Stimulated activated CD4-positive, alpha-beta T cell treated with anti-CD3 and anti-CD28 coated beads, TNF-alpha, amount 100 ng/mL, for 24 hours (primary cell): ENCODE measurements at places on chromosomes 5 and 9.
A peak's percentile ranks its signal among the peaks of the same experiment; 100 is the strongest.

GRCh38 chr9:22265038-22265437, 181.6 kb upstream of the DMRTA1 start:
- no peak for DNase-seq

DNA sequence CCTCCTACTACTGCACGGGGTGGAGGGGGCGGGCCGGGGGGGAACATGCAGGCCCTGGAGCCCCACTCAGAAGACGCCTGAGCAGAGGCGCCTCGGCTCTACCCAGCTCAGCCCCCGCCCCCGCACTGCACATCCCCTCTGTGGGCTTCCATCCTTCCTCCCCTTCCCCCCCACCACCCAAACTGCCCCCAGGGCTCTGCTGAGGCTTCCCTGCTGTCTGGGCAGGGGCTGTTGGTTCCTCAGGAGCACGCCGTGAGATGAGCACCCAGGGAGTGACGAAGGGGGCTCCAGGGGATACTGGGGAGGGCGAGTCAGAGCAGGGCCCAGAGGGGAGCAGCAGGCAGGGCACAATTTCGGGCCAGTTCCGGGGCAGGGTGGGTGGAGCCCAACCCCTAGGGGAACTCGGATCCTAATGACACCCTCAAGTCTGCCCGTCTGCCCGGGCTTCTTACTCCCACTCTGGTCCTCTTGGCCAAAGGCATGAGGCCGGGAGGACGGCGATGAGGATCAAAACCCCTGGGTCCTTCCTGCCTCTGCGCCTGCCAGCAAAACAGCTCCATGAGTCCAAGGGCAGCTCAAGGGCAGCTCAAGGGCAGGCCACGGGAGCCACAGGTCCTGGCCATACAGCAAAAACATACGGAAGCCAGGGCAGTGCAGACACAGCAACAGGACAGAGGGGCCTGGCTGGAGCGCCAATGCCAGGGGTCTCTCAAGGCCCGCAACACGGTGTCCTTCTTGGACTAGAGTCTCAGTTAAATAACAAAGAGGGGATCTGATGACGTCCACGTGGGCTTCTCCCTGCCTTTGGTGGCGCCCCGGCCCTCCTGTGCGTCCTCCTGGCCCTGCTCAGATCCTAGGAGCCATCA, 200.9 kb downstream of the AUH start:
- DNase-seq: no peak

GRCh38 chr9:2157277-2158110, 142.3 kb downstream of the SMARCA2 start:
- DNase-seq: no peak

GRCh38 chr5:101728933-101729332, 567.2 kb downstream of the SLCO4C1 start:
- DNase-seq: no peak

GRCh38 chr9:83962165-83962564, 17.9 kb downstream of the HNRNPK start:
- no peak for DNase-seq

GRCh38 chr5:173395257-173395932, 67.2 kb upstream of the STC2 start:
- DNase-seq: no peak

- no peak for DNase-seq
These were observed 1008.3 kb downstream of the DNAH5 start for GRCh38 chr5:12936221-12936620.

DNA sequence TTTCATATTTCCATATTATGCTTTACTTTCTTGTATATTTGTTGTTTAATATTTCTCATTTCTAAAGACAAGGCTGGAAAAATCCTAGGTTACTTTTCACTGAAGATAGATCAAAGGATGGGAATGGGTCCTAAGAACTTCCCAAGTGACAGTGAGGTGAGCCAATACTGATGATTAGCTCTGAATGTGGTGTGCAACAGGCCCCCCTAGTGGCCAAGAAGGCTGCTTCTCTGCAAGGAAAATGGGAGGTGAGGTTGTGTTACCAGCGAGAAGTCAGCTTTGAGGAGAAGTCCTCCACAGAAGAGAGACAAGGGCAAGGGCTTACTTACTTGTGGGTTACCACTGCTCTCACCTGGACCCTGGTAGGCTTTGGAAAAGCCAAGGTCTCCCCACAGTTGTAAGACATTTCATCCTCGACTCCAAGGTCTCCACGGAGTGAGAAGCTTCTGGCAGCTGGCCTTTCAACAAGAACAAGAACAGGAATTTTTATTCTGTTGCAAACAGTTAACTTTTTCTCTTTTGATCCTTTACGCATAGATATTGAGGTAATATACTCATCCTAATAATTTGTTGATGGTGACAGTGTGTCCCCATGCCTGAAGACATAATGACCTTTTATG, 69.9 kb downstream of the MAMDC2 start:
- DNase-seq: no peak

DNA sequence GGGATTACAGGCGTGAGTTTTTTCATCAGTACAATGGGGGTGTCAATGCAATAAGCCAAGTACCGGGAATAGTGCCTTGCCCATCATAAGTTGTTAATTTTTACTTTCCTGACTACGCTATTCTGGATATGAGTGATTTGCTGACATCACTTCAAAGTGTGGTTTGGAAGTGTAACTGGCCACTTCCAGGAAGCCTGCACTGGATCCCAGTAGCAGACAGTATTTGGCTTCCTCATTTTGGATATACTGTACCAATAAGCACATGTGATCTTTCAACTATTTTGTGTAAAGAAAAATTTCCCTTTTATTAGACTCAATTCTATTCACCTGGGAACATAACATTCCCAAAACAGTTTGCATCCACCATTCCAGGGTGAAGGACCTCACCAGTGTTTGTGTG, 417.7 kb upstream of the KLF4 start:
- DNase-seq: no peak

- no peak for DNase-seq
These were observed 85.4 kb downstream of the KCNN2 start for GRCh38 chr5:114447084-114447773.

GRCh38 chr9:130212543-130213297, 40.5 kb downstream of the NCS1 start:
- no peak for DNase-seq

- DNase-seq: peak; percentile 17
These were observed 1.0 kb downstream of the SIT1 start for GRCh38 chr9:35649431-35650340.

DNA sequence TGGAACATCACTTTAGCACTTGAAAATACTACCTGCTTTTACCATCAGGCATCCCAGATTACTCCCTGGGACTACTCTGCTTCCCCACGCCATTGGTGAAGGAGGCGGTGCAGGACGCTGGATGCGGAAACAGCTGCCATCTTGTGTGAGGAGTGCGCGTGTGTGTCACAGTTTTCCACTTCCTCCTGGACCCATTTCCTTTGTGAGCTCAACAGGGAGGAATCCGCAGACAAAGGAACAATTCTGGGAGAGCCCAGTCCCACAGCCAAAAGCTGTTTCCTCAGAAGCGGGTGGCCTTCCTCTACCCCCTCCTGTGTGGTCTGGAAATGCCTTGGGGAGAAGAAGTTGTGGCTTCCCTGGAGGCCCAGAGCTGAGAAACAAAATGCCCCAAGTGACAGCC, 16.8 kb downstream of the AFAP1L1 start:
- no peak for DNase-seq

DNA sequence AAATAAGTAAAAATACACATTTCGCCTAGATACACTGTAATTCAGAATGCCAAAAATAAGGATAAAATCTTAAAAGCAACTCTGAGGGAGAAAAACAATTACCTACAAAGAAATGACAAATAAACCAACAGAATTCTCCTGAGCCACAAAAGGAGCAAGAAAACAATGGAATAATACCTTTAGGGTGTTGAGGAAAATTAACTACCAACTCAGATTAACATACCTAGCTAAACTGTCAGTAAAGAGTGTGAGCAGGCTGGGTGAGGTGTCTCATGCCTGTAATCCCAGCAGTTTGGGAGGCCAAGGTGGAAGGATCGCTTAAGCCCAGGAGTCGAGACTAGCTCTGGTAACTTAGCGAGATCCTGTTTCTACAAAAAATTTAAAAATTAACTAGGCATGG, 81.5 kb downstream of the C9orf50 start:
- no peak for DNase-seq

DNA sequence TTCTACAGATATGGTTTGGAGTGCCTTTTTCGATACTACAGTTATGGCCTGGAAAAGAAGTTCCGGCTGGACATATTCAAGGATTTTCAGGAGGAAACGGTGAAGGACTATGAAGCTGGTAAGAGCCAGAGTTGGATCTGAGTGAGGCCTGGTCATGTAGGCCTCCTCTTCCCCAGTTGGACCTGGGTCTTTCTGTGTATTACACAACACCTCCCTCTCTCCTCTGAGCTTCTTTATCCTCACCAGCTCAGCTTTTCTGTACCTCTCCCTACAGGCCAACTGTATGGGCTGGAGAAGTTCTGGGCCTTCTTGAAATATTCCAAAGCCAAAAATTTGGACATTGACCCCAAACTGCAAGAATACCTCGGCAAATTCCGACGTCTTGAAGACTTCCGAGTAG, 39.2 kb downstream of the FAXDC2 start:
- DNase-seq: no peak

DNA sequence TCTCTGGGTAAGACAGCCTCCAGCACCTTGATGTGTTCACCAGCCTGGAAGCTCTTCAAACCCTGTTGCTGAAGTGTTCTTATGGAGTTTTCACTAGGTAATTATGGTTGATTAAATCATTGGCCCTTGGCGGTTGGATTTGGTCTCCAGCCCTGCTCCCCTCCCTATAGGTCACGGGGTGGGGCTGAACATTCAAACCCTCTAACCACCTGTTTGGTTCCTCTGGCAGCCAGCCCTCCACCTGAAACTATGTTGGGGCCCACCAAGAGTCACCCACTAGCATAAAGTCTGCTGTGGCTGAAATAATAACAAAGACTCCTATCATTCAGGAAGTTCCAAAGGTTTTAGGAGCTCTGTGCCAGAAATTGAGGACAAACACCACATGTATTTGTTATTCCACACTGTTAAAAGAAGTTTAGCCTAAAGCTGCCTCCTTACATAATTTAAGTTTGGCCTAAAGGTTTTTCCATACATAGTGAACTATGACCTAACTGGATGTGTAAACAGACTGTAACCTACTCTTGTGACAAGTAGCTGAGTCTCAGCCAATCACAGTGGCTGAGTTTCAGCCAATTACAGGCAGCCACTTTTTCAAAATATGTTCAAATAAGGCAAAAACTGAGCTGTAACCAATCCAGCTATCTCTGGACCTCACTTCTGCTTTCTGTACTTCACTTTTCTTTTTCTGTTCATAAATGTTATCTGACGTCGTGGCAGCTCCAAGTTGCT, 34.8 kb downstream of the TMEM252 start:
- no peak for DNase-seq

- DNase-seq: no peak
These were observed 50.4 kb upstream of the SLC2A8 start for GRCh38 chr9:127346584-127346983.

DNA sequence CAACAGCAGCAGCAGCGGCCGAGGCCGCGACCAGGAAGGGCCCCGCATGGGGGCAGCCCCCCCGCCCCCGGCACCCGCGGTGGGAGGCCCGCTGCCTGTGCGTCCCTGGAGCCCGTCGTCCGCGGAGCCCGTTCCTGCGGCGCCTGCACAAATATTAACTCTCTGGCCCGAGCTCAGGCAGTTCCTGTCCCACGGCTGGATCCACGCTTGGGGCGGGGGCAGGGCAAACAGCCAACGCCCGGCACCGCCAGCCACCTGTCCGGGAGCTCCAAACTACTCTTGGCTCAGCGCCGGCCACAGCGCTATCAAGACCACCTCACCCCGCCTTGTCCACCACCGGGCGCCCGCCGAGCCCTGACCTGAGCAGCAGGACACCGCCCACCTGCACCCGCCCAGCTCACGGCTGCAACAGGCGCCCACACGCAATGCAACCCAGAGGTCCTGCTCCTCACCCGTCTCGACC, at the start of gene LRRC26:
LRRC26 (minus strand) TSS at position 156 of the 463 bp plus-strand sequence; CDS start at position 48, 108 bp downstream.
- DNase-seq: no peak

GRCh38 chr9:104876587-104876986, 51.4 kb downstream of the ABCA1 start:
- DNase-seq: no peak

DNA sequence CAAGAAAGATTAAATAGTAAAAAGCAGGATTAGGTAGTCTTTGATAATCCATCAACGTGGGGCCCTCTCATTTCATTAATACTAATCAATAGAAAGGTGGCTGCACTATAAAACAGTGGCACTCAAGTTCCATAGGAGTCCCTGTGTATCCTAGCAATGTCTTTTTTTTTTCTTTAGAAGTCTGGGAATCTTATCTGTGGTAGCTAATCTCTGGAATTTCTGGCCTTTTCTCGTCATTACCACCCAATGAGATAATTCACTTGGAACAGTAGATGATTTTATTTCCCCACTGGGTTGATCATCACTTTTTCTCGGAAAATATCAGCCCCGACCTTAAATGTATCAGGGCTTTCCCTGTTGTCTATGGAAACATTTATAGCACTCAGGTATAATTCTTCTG, 86.8 kb upstream of the CDH6 start:
- DNase-seq: no peak

DNA sequence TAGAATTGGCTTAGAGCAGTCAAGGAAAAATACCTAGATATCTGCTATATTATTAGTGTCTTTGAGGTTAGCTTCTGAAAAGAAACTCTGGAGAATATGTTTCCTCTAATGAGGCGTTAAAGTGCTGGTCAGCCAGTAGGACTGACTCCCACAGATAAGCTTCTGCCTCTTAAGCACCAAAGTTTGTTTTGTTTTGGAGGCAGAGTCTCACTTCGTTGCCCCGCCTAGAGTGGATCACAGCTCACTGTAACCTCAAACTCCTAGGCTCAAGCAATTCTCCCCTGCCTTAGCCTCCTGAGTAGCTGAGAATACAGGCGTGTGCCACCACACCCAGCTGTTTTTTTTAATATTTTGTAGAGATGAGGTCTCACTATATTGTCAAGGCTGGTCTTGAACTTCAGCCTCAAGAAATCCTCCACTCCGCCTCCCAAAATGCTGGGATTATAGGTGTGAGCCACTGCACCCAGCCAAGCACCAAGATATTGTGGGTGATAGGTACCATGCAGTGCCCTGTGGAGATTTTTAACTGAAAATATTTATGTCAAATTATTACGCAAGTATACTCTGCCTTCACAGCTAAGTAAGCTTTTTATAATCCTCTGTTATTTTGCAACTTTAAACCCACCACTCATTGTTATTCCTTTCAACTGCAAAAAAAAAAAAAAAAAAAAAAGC, 24.7 kb upstream of the TMEM171 start:
- DNase-seq: no peak

GRCh38 chr5:175021841-175022625, 297.7 kb downstream of the MSX2 start:
- no peak for DNase-seq

- no peak for DNase-seq
These were observed 28.4 kb upstream of the DPYSL3 start for GRCh38 chr5:147538236-147538635.

- DNase-seq: no peak
These were observed 21.5 kb downstream of the VAV2 start for GRCh38 chr9:133970581-133971058.

DNA sequence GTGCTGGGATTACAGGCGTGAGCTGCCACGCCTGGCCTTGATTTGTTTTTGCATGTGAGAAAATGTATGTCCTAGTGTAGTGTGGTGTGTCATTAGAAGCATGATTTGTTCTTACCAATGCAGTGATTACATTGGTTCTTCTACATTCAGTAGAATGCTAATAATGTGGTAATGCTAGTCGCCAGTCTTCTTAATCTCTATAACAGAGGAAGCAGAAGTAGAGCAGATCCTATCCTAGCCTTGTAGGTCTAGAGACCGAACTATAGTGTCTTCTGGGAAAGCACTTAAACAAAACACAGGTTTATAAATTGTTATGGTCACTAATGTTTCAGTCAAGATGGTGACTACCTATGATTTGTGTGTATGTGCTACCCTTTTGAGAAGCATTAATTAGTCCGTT, 197.5 kb upstream of the DMRT1 start:
- DNase-seq: no peak

GRCh38 chr5:84411832-84412605, 27.3 kb upstream of the EDIL3 start:
- no peak for DNase-seq
